Kidney glomerular epithelial cell (primary cell): ENCODE measurements at places on chromosomes 13 and 19.

GRCh38 chr19:48544856-48545750 lies 6.9 kb upstream of the SULT2B1 start:
- DNase-seq, result no peak

DNA sequence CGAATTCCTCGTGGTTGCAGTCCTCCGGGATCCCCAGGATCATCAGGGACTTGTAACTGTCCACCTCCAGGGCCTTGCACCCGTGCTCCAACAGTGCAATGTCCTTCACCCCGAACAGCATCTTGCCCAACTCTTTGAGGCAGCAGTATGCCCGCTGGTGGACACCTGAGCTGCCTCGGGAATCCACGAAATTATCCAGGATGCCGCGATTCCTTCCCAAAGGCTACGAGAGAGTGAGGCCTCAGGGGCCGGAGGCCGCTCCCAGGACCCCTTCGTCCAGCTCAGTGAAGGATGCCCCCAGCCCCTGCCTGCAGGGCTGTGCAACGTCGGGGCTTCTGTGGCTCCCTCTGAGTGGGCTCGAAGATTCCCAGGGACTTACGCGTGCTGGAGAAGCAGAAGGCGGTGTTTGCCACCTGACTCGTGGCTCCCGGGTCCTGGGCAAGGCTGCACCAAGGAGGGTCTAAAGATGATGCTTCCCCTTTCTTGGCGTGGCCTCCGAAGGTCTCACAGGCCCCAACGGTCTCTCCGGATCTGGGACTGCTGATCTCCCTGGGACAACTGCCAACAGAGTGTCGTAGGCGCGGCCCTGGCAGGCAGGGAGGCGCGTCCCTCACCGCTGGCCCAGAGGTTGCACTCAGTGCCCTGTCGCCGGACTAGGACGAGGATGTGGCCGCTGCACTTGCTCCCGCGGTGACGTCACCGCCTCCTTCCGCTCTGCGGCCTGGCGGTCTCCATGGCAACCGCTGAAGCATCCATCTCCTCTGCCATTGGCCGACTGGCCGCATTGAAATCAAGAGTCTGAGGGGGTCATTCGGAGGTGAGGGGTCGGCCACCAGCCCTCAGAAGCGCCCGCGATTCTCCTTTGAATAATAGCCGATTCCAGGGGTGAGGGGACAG lies at the start of gene PNMA8C:
Gene PNMA8C (minus strand): TSS at position 698 of the 897 bp plus-strand sequence. CDS start 577 bp downstream, at position 121.
- no peak for DNase-seq

- DNase-seq, result no peak
Measured at GRCh38 chr13:112845511-112846144, 123.4 kb upstream of the MCF2L start.

- no peak for DNase-seq
Measured at GRCh38 chr19:40303765-40304164, 18.6 kb upstream of the AKT2 start.

DNA sequence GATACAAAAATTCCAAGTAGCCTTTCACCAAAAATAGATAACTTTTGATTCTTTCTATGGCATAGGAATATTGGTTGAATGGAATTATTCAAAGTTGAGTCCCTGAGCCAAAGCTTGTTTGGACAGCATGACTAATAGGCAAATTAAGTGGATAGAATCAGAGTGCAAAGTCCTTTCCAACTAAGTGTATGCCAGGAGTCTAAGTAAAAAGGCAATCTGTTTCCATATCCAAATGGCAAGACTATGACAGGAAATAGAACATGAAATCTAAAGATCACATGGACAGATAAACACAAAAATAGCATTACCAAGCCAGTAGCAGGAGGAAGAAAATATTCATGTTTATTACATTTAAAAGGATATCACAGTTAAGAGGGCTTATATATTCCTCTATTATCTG lies 804.6 kb downstream of the SLITRK6 start:
- DNase-seq, result no peak

- no peak for DNase-seq
Measured at GRCh38 chr19:33580026-33580644, 41.6 kb upstream of the CHST8 start.

DNA sequence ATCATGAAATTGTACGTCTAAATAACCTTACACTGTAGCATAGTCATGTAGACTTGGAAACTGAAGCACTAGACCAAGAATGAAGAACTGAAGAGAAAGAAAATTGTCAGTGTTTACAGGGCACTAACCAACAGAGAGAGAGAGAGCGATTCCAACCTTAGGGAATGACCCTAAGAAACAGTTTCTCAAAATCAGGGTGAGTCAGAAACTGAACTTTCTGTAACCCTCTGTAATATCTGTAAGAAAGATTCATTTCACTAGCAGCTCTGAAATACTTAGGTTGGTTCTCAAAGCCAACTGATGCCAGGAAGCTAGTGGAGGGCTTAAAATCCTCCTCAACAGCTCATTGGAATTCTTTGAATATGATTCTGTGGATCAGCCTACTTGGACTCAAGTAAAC lies 936.9 kb downstream of the EFNB2 start:
- DNase-seq, result peak; percentile 52

GRCh38 chr19:29510701-29511265 lies 15.0 kb upstream of the VSTM2B start:
- no peak for DNase-seq

- DNase-seq, result no peak
Measured at GRCh38 chr13:43391036-43391435, 367.6 kb downstream of the DNAJC15 start.

DNA sequence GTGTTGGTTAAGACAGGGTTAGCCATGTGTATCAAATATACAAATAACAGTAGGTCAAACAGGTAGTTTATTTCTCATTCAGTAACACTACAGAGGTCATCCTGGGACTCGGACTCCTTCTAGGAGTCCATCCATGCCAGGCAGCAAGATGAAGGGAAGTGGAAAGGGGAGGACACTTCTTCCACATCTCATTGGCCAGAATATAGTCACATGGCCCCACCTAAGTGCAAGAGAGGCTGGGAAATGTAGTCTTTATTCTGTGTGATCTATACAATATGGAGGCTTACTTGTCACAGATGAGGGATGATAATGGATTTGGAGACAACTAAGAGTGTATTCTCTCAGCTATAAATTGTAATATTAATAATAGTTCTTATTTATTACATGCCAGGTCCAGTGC lies 31.1 kb downstream of the RDH8 start:
- DNase-seq, result no peak

DNA sequence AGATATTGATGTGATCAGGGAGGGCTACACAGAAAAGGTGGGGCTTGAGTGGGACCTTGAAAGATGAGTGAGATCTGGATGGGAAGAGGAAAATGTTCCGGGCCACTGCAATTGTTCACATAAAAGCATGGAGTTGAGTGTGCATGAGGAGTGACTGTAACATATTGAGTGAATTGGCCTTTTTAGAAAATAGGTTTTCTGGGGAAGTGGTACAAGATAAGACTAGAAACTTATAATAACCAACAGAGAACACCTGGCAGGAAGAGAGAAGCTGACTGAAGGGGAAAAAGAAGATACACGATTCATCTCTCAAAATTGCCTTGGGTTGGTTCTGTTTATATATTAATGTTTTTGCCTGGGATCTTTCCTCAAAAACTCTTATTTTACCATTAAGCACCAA lies 32.2 kb downstream of the SLC10A2 start:
- no peak for DNase-seq

DNA sequence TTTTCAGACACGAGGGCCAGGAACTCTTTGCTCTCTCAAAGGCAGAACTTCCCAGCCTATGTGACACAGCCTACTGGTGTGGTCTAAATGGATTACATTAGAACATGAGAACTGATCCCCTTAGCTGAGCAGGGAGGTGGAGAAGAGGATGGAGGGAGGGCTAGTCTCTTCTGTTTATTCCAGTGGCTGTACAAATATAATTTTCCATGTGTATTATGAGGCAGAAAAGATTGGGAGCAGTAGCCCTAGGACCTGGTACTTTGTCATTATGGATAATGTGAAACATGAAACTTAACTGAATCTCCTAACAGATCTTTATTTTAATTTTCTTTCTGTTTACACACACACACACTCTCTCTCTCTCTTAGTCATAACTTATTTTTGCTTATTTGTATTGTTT lies 82.1 kb downstream of the WDFY2 start:
- no peak for DNase-seq

DNA sequence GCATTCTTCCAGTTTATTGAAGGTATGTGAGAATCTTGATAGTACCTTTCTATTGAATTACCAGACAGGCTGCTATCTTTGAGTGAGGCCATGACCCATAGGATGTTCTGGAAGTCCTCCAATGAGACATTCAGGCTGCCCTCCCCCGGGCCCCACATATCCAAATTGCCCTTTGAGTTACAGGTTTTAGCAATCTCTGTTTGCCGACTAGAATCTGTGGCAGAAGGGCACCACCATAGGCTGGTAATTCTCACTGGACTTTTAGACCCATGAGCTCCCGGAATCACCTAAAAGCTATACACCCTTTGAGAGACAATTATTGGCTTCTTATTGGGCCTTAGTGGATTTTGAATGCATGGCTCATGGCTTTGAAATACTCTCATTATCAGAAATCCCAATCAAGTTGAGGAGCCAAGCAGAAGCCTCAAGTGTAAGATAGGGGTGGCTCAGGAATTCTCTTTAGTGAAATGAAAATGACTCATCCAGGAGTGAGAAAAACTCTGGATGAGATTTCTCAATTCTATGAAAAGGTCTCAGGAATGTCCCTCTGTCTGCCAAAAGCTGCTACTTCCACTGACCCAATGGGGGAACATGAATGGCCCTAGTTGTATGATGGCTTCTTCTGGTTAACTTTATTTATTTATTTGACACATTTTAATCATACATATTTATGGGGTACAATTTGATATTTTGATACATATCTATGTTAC lies 172.1 kb upstream of the CSNK1A1L start:
- DNase-seq, result no peak

DNA sequence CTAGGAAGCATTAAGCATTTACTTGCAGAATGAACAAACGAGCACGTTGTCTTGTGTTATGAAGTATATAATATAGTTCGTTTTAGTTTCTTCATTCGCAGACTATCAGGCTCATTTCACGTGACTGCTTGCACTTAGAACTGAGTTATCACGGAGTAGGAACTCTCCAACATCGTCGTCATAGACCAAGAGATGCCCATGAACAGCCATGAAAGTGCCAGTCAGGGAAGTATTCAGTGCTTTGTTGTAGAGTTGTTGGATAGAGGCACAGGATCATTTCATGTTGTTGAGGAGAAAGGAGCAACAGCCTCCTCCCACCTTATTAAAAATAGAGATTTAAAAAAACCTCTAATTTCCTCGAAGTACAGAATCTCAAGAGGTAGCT lies 977 bp upstream of the IL17D start:
- no peak for DNase-seq

DNA sequence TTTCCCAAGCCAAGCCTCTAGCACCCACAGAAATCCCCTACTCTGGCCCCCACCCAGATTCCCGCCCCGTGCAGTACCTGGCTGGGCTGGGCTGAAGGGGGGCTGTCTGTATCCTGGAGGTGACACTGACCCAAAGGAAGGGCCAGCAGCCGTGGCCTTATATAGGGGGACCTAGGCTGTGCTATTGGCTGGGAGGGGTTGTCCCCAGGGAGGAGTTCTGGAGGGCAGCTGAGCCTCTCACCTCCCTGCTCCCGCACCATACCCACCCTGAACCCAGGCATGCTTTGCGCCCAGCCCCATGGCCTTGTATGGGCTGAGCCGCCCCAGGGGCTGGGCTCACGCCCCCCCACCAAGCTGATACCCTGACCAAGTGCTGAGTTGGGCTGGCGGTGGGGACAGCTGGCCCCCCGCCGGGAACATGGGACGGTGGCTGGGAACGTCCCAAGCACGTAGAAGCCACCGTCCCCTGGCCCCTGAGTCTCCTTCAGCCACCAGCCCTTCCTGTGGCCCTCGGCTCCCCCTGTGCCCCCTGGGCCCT lies at the start of gene CKM:
Gene CKM (minus strand): TSS at position 132 of the 538 bp plus-strand sequence. CDS start 3,162 bp downstream, outside the sequence.
- DNase-seq, result no peak

DNA sequence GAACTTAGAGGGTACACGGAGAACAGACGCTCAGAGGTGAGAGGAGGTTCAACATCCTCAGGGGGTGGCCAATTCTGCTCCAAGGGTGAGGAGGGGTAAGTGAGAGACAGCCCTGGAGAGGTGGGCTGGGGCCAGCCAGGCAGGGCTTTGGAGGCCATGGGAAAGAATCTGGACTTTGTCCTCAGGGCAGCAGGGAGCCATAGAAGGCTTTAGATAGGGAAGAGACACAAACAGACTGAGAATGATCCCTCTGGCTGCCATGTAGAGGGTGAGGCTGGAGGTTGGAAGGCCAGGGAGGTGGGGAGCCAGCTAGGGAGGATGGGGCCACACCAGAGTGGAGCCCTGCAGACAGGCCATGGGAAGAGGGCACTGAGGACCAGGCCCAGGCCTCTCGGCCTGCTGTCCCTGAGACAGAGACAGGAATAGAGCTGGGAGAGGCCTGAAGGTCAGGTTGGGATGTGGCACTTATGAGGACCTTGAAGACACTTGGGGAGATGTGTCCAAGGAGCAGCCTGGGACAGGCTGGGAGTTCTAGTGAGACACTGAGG lies 29.2 kb upstream of the CCNP start:
- no peak for DNase-seq

GRCh38 chr19:12792853-12793289 lies 1.6 kb downstream of the JUNB start:
- no peak for DNase-seq

DNA sequence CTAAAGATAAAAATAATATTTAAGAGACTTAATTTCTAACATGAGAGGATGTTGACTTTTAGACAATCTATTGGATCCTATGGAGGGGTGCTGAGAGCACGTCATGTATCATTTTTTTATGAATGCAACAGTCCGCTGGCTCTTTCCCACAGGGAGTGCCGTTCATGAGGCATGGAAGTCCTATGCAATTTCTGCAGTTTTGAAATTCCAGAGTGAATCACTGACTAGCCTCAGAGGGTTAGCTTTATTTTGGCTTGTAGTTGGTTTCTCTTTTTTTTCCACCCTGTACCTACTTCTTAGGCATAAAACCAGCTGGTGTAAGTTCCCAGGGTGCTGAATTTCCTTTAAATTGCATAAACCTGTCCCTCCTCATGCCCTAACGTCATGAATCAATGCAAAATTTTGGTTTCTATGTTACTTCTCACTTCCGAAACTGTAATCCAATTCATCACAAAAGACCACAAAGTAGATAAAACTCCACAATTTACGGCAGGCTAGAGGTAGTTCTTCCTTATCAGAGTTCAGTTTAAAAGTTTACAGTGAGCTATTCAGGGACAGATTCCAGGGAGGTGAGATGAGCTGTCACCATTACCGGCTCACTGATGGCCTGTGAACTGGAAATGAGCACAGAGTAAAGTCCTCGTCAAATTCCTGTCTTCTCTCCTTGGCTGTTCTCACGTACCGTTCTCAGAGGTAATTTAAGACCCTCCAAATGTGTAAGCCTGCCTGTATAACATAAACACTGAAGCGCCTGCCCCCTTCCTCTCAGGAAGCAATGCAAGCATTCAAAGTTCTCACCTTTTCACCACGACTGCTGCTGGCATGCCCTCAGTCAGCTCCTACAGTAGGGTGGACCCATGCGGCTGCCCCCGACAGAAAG lies 216.6 kb upstream of the SLC10A2 start:
- peak; percentile 95 for DNase-seq

- DNase-seq, result no peak
Measured at GRCh38 chr19:51743405-51743804, 8.3 kb downstream of the FPR1 start.
